ENCODE measurements at places on chromosomes 4 and X. TPM values are rescaled to one million over a fixed set of nuclear protein-coding genes. Genes with fewer than 3 reads are reported as not detected.

- DNase-seq, result peak; percentile 28
Observed at GRCh38 chrX:72123471-72124185, 8.1 kb downstream of the RTL5 start.

- DNase-seq, result no peak
Observed at GRCh38 chr4:184957446-184958115, 60.7 kb upstream of the HELT start.

DNA sequence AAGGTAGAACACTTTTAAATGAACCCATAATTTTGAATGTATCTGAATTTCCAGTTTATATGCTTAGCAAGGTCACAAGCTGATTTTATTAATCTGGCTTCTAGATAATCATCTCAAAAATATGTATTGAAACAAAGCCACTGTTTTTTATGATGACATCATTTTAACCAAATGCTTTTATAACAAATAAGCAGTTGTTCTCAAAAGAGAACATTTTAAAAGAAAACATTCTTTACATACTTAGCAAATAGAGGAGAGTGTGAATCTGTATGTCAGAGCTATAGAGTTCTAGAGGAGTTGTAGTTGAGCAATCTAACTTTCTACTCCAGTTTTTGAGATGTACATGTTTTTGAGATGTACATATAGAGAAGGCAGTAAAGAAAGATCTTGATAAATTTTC, 42.5 kb downstream of the LAMP2 start:
- DNase-seq, result no peak

DNA sequence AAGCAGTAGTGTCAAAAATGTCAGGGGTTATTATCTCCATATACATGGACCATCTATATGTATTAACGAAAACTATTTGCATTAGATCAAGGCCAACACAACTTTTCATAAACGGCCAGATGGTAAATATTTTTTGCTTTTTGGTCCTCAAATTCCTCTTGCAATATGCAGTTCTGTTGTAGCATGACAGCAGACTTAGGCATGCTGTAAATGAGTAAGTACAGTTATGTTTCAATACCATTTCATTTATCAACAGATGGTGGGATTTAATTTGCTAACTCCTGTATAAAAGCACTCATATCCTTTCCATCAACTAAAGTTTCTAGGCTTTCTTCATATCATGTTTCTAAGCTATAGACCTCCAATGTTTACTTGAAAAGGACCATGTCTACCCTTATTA, 208.1 kb downstream of the ANKRD50 start:
- no peak for DNase-seq

GRCh38 chr4:41399231-41399630, 138.7 kb upstream of the LIMCH1 start:
- no peak for DNase-seq

DNA sequence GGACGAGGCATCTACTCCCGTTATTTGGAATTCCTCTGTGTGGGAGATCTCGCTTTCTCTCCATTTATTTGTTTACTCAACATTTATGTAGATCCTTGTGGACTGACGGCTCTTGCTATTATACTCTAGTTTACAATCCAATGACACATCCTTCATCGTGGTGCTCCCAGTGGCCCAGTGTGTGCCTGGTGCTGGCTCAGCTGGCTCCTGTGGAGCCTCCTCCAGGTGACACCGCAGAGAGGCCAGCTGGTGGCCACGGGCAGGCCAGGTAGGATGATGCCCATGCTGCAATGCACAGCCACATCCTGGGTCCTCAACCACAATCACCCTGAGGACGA, 84.0 kb upstream of the AFAP1 start:
- no peak for DNase-seq

DNA sequence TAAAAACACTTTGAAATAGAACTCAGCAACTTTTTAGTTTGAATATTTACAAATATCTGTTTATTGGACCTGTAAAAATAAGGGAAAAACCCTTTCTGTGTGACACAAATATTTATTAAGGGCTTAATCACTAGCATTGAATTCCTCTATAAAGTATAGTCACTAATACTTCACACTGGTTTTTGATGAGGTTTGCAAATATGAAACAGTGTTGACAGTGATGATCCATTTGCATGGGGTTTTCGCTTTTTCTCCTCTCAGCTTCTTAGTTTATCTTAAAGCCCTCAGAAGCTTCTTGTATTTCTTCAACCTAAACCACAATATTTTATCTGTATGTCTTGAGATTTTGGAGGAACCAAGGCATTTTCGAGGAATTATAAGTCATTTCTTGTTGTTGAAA, 96.6 kb upstream of the TEX13A start:
- DNase-seq, result no peak

GRCh38 chrX:71099736-71100135, 4.1 kb downstream of the FOXO4 start:
- DNase-seq, result no peak

DNA sequence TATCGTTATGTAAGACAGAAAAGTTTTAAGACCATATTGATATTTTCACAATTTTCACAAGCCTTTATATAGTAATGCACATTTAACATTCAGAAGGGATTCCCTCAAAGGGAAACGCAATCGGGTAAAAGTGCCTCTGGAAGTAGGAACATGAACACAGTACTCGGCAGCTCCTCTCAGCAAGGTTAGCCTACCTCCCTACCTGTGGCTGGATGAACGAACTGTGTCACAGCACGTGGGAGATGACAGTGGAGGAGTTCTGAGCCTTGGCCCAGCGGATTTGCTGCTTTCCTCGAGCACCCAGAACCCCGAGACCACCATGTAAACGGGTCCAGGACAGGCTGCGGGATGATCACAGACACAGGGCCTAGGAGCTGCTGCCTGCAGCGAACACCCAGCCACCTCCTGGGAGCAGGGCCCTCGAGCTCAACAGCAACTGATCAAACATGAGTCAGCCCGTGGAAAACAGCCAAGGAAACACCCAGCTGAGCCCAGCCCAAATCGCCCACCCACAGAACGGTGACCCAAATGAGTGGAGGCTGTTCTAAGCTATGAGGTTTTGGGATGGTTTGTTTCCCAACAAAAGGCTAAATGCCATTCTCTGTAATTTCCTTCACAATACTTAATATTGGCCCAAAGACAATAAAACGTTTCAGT, 30.4 kb downstream of the FAT1 start:
- DNase-seq, result peak; percentile 83

DNA sequence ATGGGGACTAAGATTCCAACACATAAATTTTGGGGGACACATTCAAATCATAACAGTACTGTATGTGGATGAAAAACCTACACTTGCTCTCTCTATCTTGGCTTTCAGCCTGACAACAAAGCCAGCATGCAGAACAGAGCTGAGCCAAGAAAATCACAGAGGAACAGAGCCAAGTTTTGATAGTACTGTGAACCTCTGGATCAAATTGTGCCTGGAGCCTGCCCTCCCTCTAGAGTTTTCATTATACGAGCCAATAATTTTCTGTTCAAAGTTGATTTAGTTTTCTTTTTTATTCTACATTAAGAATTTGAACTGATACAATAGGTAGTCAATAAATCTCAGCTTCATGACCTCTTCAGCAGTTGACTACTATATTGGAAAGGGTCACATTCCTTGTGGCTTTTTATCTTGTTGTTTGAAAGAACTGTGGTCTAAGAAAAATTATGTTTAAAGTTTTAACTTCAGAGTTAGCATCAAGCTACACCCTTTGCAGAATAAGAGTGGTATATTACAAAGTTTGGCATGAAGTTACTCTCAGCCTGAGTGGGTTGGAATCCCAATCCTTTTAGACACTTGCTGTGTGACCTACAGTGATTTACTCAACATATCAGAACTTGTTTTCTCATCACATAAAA, 31.1 kb downstream of the GRID2 start:
- peak; percentile 52 for DNase-seq

- no peak for DNase-seq
Observed at GRCh38 chrX:96997196-96997595, 113.5 kb downstream of the RPA4 start.

DNA sequence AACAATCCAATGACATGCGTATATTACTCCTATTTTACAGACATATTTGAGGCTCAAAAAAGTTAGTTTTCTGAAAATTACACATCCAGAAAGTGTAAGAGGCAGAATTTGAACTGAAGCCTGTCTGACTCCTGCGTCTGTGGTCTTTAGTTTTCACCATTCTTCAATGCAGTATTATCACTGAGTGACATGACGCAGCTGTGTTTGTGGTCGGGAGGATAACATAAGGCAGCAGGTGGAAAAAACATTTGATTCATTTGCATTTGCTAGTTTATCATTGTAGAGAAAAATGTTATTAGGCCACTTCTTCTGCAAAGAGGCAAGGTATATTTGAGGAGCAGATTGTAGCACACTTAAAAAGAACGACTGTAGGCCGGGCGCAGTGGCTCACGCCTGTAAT, 186.7 kb downstream of the TENM3 start:
- no peak for DNase-seq

GRCh38 chr4:13957871-13958270, 330.3 kb upstream of the BOD1L1 start:
- DNase-seq, result no peak

- no peak for DNase-seq
Observed at GRCh38 chr4:159271856-159272255, 169.0 kb downstream of the RAPGEF2 start.

GRCh38 chr4:150886597-150886996, 128.5 kb downstream of the LRBA start:
- DNase-seq, result no peak

- no peak for DNase-seq
Observed at GRCh38 chr4:38416450-38417014, 247.5 kb upstream of the KLF3 start.

- DNase-seq, result no peak
Observed at GRCh38 chr4:114400531-114400930, 198.1 kb upstream of the UGT8 start.

DNA sequence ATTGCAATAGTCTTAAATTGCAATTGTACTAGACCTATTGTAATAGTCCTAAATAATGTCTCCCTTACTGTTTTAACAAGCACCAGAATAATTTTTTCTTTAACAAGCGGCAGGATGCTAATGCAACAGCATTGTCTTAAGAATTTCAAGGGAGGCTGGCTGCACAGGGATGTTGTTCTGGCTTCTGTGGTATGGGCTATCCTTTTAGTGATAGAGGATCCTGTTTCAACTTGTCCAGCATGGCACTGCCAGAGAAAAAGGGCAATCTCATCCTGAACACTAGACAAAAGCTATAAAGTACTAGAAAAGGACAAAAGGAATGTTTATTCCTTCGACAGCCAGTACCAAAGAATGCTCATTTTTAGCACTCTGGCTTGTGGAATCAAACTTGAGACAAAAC, 405.5 kb upstream of the ACTRT1 start:
- DNase-seq, result no peak

GRCh38 chr4:151824656-151825055, 63.8 kb upstream of the GATB start:
- no peak for DNase-seq

- DNase-seq, result no peak
Observed at GRCh38 chr4:59503731-59504130, 1696.4 kb upstream of the ADGRL3 start.

DNA sequence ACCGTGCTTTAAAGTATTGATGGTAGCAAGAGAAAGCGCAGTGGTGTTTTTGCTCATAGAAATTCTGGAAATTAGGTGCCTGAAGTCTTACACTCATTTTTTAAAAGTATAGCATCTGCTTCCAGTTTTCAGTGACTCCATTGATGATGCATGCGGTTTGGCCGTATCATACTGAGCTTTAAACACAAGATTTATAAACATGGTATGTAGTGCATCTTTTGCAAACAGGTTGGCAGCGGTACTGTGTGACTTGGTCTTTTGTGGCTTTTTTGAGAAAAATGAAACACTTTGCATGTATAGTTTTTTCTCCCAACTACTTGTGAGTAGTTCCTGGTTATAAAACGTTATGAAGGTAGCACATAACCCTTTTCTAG, 2.0 kb downstream of the DDX3X start:
- DNase-seq, result no peak

- no peak for DNase-seq
Observed at GRCh38 chr4:150581056-150581605, 820 bp upstream of the MAB21L2 start.

GRCh38 chr4:178554352-178554751, 1112.1 kb upstream of the AGA start:
- DNase-seq, result no peak

- no peak for DNase-seq
Observed at GRCh38 chr4:40403081-40403480, 67.9 kb downstream of the CHRNA9 start.

GRCh38 chrX:112641449-112641848, 38.3 kb downstream of the LHFPL1 start:
- no peak for DNase-seq

- no peak for DNase-seq
Observed at GRCh38 chr4:112514647-112515197, 1.3 kb downstream of the NEUROG2 start.

- no peak for DNase-seq
Observed at GRCh38 chr4:159856451-159856850, 753.6 kb downstream of the RAPGEF2 start.

GRCh38 chr4:158523990-158524535, 2.4 kb downstream of the RXFP1 start:
- no peak for DNase-seq

The NLGN4X gene
- total RNA-seq, result 0.66 TPM

The SPANXN5 gene
- not detected for total RNA-seq

The SPANXN3 gene
- not detected for total RNA-seq

The NPY5R gene
- total RNA-seq, result not detected

The NXF2B gene
- not detected for total RNA-seq

The NPNT gene
- total RNA-seq, result 29.1 TPM

The HPGD gene
- 0.33 TPM for total RNA-seq

The MAGEA9B gene
- total RNA-seq, result not detected

The CYLC1 gene
- not detected for total RNA-seq

The SRPX2 gene
- 8.6 TPM for total RNA-seq

The FGFBP2 gene
- total RNA-seq, result 4.0 TPM

The DCAF12L2 gene
- not detected for total RNA-seq

The NDNF gene
- total RNA-seq, result 0.52 TPM

The HMGN5 gene
- total RNA-seq, result 2.1 TPM

The ARMCX4 gene
- total RNA-seq, result 6.6 TPM

The VCX3B gene
- not detected for total RNA-seq

The MAML3 gene
- 11.4 TPM for total RNA-seq
